ENCODE measurements at places on chromosomes 16 and 17.

GRCh38 chr17:81537343-81537855 lies 9.2 kb downstream of the FSCN2 start:
- peak; percentile 53 for DNase-seq

DNA sequence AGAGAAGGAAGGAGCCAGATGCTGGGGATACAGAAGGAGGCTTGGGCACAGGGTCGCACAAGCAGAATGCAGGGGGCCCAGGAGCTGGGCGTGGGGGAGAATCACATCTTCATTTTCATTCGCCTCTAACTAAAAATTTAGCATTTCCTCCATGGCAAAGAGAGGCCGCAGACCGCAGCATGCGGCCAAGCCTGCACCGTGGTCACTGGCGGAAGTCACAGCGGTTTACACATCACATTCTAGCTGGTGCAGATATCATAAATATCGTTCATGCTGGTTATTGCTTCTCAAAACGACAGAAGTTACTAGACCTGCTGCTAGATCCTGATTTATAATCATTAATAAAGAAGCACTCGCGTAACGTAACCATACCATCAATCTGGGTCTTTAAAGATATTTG lies 162.0 kb downstream of the NTN1 start:
- no peak for DNase-seq

DNA sequence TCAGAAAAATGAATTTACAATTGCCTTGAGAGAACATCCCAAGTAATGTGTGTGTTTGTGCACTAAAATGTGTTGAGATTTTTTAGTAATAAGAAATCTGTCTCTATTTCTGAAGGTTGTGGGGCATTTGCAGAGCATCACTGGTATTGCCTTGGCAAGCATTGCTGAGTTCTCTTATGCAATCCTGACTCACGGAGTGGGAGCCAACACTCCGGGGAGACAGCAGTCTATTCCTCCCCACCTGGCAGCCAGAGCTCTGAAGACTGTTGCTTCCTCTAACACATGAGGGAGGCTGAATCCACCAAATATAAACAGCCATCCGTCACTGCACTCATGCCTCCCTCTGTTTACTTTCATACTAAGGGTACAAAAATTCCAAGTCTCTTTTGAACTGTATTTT lies 10.6 kb downstream of the CNTD1 start:
- no peak for DNase-seq

- DNase-seq, result no peak
These were observed 788.7 kb upstream of the GOT2 start for GRCh38 chr16:59522826-59523225.

- no peak for DNase-seq
These were observed 262.1 kb downstream of the SNX29 start for GRCh38 chr16:12238598-12238997.

- no peak for DNase-seq
These were observed 24.8 kb upstream of the STH start for GRCh38 chr17:45973946-45974859.

GRCh38 chr17:63514477-63514876 lies 8.7 kb upstream of the KCNH6 start:
- no peak for DNase-seq

DNA sequence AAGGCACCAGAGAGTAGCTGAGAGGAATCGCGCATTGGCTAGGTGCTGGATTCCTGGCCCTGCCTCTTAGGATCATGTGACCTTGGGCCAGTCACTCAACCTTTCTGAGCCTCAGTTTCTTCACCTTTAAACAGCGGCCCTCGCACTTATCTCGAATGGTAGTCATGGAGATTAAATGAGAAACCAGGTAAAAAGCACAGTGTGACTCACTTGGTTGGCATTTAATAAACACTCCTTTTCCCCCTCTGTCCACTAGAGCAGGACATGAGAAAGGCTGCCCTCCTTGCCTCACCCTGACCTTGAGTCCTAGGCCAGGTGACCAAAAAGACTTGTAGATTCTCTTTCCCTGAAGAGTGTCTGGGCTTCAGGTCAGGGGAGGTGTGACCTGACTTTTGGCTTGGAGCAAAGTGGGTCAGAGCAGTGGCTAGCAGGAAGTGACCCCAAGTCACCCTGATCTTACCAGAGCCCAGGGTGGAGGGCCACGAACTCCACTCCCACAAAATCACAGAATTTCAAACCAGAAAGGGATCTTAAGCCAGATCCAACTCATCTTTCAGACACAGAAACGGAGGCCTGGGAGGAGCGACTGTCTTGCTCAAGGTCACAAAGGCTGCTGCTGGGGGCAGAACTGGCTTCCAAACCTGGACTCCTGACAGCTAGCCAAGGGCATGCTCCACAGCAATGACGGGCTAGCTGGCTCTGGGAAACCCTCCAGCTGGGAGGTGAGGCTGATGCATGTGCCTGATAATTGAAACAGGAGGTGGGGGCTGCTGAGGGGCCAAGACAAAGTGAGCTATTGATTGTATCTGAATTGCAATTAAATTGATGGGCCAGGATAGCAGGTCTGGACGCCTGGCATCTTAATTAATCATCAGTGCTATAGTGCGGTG lies 65.2 kb downstream of the PIPOX start:
- no peak for DNase-seq

DNA sequence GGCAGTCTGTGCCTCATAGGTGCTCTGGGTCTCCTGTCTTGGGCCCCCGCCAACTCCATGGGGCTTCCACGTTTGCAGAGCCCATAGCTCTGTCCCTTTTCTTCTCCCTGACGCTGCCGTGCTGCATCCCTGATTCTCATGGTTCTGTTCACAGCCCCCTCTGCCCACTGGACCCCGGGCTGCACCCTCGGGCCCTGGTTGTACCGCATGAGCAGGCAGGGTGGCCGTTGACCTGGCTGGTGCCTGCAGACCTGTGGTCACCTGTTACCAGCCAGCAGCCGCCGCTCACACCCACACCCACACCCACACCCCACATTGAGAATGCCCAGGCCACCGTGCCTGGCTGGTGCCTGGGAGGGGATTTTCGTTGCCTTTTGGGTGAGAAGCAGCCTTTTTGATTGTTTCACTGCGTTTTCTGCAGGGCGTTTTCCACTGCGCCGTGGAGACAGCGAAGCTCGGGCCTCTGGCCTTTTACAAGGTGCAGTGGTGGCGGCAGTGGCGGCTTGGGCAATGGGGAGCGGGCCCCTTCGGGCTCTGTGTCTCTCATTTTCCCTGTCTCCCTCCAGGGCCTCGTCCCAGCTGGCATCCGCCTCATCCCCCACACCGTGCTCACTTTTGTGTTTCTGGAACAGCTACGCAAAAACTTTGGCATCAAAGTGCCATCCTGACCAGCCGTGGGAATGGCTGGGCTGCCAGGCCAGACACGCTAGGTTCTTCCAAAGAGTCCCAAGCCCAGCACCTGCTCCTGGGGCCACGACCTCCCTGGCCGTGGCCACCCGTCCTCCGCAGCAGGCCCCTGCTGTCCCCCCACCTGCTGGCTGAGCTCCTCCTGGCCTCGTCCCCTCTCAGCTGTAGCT lies 7.6 kb downstream of the SLC25A10 start:
- no peak for DNase-seq

- DNase-seq, result no peak
These were observed 30.2 kb downstream of the LLGL2 start for GRCh38 chr17:75555679-75556153.

DNA sequence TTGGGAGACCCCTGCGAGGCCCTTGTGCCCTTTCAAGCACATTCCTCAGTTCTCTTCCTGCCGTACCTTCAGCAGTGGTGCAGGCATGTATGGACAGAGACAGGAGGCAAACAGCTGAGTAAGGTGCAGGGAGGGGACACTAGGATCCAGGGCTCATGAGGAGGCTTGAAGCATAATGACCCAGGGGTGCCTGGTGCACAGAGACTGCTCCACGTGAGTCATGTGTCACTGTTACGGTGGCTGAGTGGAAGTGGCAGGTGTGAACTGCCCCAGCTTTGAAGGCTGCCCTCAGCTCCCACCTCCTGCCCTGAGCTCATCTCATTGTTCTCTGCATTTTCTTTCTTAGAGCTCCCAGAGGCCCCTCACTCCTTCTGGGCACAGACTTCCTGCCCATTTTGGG lies 124.8 kb downstream of the NTN1 start:
- DNase-seq, result no peak

DNA sequence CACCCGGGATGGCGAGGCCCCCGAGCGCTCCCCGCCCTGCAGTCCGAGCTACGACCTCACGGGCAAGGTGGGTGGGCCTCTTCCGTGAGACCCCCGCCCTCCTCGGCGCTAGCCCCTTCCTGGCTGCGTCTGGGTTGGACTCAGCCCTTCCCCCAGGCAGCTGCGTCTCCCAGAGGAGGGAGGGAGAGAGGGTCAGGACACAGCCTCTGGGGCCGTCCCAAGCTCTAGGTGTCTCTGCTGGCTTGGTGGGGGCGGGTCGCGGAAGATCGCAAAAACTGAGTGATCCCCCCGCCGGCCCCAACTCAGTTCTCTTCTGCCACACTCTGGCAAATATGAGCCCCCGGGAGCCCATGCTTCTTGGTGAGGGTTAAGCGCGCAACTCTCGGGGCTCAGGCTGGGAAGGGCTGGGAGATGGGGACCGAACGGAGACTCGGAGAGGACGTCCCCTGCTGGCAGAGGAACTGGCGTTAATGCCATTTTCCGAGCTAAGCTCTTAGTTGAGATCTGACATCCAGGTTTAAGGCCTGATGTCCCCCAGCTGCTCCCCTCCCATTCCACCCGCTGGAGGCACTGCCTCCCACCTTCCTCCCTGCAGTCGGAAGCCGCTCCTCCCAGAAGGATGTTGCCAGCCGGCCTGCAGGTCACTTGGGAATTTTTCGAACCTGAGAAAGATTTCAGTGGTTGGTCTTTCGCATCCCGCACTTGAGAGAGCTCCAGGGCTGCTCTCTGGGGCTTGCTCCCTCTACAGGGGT lies 419 bp downstream of the RAB37 start:
- DNase-seq, result peak; percentile 52

DNA sequence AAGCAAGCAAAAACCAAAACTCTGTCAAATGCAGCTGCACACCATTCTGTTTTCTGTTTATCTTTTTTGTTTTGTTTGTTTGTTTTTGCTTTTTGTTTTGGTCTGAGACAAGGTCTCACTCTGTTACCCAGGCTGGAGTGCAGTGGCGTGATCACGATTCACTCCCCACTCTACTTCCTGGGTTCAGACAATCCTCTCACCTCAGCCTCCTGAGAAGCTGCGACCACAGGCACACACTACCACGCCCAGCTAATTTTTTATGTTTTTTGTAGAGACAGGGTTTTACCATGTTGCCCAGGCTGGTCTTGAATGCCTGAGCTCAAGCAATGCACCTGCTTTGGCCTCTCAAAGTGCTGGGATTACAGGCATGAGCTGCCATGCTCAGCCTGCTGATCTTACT lies 19.3 kb upstream of the SLFN13 start:
- no peak for DNase-seq
